Stimulated activated CD4-positive, alpha-beta T cell treated with anti-CD3 and anti-CD28 coated beads, Interleukin-4, amount 100 ng/mL, for 1 hour (primary cell): ENCODE measurements at places on chromosomes 2 and 18.

GRCh38 chr18:6107794-6108193, 212.5 kb upstream of the TMEM200C start:
- DNase-seq = no peak

DNA sequence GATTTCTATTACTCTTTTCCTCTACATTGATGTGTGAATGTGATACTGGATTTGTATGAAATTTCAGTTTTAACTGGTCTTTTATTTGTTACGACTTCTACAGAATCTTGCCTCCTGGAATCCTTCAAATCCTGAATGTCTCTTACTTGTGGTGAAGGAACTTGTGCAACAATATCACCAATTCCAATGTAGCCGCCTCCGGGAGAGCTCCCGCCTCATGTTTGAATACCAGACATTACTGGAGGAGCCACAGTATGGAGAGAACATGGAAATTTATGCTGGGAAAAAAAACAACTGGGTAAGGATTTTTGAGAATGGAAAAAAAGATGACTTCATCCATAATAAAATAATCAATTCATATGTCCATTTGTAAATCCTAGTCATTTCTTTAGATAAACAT, 134.6 kb downstream of the BABAM2 start:
- no peak for DNase-seq

GRCh38 chr2:80863147-80863714, 558.7 kb upstream of the LRRTM1 start:
- no peak for DNase-seq

GRCh38 chr18:37452682-37453385, 112.8 kb downstream of the CELF4 start:
- no peak for DNase-seq

GRCh38 chr2:136809998-136810397, 44.7 kb downstream of the THSD7B start:
- no peak for DNase-seq

- no peak for DNase-seq
Observed at GRCh38 chr2:126864861-126865260, 33.8 kb upstream of the TEX51 start.

GRCh38 chr2:172299741-172300140, 127.6 kb upstream of the ITGA6 start:
- no peak for DNase-seq

DNA sequence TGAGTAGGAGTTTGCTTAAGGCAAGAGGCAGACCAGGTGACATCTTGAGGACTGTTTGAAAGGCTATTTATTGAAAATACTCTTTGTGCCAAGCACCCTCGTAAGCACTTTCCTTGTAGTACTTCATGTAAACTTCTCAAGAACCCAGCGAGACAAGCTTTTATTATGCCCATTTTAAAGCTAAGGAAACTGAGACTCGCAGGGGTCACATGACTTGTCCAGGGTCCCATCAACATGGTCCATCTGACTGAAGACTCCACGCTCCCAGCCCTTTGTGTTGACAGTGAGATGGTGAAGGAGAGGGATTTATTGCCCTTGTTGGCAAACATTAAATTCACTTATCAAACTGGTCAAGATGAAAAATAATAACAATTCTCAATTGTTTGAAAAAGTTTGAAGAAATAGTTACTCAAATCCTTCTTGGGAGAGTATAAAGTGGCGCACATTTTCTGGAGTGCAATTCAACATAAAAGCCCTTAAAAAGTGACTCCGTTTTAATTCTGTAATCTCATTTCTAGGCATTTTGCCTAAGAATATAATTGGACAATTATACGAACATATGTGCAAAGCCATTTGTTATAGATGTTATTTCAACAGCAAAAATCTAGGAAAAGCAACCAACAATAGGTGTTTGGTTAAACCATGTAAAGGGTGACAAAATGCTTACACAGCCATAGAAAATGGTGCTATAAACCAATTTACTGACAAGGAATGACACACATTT, 270.5 kb upstream of the NCKAP5 start:
- DNase-seq = no peak

- no peak for DNase-seq
Observed at GRCh38 chr2:189624648-189625355, 36.5 kb upstream of the ASNSD1 start.

DNA sequence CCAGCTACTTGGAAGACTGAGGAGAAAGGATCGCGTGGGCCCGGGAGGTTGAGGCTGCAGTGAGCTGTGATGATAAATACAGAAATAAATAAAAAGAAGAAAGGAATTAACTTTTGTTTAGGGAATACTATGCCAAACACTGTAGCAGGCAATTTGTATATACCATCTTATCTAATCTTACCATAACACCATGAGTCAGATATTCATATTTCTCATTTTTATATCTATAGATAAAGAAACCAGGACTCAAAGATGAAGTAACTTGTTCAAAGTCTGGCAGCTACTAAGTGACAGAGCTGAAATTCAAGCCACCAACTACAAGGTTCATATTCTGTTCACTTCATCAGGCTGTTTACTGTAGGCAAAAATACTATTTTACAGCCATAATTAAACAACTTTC, 119.2 kb upstream of the SLC39A10 start:
- DNase-seq = no peak
